ENCODE measurements at places on chromosomes 7 and 10.
A peak's percentile ranks its signal among the peaks of the same experiment; 100 is the strongest.

- DNase-seq = no peak
Measured at GRCh38 chr10:22505911-22506685, 160.8 kb downstream of the SPAG6 start.

DNA sequence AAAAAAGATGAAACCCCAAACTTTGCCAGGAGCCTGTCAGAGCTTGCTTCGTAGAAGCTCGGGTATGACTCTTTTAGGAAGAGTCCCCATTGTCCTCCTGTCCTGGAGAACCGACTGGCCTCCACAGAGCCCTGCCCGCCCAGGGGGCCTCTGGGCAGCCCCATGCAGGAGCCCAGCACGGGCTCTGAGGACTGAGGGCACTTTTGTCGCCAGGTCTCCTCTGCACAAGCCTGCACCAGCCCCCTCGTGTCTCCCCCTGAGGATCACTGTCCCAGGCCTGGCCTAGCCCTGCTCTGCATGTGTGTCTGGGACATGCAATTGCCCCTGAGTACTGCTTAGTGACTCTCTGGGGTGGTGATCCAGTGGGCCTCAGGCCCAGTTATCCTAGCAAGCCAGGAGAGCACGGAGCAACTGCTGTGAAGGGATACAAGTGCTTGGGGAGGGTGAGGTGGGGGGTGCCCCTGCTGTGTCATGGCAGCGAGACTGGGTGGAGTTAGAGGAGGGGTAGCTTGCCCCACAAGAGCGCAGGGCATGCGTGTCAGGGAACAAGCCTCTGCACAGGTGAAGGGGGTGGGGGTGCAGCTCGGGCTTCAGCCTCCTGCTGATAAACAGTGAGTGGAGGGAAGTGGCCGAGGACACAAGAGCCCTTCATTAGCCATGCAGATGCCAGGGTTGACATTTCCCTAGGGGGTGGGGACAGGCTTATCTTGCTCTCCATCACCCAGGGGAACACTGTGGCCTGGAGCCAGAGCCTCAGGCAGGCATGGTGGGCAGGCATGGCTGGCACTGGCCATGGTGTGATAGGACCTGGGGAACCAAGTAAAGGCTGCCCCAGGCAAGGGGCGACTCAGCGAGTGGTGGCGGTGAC lies 143.4 kb downstream of the C10orf105 start:
- no peak for DNase-seq

- no peak for DNase-seq
Measured at GRCh38 chr7:147089051-147089461, 972.5 kb downstream of the CNTNAP2 start.

GRCh38 chr10:132696728-132697577 lies 89.0 kb downstream of the NKX6-2 start:
- DNase-seq = no peak

DNA sequence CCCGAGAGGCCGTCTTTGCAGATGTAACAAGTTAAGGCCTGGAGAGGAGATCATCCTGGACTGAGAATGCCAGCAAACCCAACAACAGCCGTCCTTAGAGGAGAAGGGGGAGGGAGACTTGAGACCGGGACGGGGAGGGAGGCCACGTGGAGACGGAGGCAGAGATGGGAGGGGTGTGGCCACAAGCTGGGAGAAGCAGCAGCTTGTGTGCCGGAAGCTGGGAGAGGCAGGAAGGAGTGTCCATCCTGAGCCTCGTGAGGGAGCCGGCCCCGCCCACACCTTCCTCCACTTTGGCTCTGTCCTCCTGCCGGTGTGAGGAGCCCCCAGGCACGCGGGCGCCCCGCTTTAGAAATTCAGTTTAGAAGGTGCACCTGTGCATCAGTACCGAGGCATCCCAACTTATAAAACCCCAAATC lies 95.7 kb downstream of the DNAJB6 start:
- no peak for DNase-seq

DNA sequence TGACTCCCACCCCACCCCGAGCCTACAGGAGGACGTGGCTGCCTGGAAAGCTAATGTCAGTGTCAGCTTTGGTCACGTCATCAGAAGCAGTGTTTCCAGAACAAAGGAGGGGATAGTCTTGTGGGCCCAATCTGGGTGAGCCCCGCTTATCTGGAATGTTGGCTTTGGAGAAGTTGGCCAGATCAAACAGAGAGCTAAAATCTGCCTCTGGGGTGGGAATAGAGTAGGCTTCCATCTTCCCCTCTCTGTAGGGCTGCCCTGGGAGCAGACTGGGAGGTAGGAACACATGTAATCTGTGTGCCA lies 32.5 kb downstream of the SRRM3 start:
- DNase-seq = no peak

GRCh38 chr10:129968020-129968852 lies 4.2 kb upstream of the EBF3 start:
- DNase-seq = no peak

- DNase-seq = peak; percentile 36
Measured at GRCh38 chr7:98051118-98051744, 55.4 kb upstream of the LMTK2 start.

DNA sequence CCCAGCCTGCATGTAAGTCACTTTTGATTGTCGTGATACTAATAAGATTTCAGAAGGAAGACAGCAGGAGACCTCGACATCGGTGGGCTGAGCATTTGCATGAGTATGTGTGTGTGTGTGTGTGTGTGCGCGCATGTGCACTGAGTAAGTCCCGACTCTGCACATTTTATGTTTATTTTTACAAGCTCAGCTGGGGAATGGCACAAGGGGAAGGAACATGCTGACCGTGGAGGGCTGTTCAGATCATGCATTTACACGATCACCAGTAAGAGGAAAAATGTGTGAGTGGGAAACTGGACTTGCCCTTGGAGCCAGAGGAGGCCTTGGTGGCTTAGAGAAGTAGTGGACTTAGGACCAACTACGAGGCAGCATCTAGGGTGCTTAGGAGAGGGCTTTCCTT lies 41.3 kb downstream of the IL2RA start:
- DNase-seq = no peak

DNA sequence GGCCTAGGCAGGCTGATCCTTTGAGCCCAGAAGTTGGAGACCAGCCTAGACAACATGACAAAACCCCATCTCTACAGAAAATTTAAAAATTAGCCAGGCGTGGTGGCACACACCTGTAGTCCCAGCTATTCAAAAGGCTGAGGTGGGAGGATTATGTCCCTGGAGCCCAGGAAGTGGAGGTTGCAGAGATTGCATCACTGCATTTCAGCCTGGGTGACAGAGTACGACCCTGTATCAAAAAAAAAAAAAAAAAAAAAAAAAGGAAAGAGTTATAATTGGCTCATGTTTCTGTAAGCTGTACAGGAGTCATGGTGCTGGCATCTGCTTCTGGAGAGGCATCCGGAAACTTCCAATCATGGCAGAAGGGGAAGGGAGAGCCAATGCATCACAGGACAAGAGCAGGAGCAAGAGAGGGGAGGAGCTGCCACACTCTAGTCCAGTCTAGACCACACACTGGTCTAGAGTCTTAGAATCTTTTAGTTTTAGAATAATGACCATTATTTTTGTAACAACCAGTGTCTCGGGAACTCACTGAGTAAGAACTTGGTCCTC lies 16.8 kb downstream of the DOCK1 start:
- DNase-seq = no peak

GRCh38 chr7:76054123-76055120 lies 6.5 kb downstream of the MDH2 start:
- DNase-seq = no peak

GRCh38 chr7:30193336-30193943 lies 58.7 kb downstream of the MTURN start:
- DNase-seq = no peak

GRCh38 chr7:77282897-77283296 lies 83.3 kb upstream of the FGL2 start:
- DNase-seq = no peak

GRCh38 chr10:43679509-43679908 lies 30.8 kb upstream of the ZNF32 start:
- DNase-seq = no peak

GRCh38 chr7:40733578-40733977 lies 598.8 kb downstream of the SUGCT start:
- DNase-seq = no peak

DNA sequence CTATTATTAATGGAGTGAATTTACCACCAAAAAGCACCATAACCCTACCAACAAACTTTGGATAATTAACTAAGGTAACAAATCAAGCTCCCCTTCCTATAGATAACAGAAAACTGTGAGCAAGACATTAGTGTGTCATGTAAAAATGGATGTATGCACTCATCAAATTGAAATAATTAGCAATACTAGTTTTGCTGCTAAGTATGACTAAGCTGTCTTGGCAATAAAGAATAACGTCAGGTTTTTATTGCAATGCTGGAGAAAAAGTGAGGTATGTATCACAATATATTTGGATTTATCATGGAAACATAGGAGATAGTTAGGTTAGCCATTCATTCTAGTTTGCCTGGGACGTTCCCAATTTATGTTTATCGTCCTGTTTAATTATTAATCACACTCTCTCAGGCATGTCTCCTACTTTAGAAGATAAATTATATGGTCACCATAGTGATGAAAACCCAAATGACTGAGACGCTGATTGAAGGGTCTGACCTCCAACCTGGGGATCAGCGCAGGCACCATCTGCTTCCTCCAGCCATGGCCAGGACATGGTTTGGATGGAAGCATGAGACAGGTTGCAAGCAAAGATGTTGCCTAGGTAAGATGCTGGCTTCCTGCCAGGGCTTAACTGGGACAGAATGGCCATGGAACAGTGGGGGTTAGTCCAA lies 125.6 kb downstream of the FANK1 start:
- DNase-seq = no peak

- DNase-seq = no peak
Measured at GRCh38 chr10:79457256-79457785, 11.9 kb upstream of the ZCCHC24 start.

DNA sequence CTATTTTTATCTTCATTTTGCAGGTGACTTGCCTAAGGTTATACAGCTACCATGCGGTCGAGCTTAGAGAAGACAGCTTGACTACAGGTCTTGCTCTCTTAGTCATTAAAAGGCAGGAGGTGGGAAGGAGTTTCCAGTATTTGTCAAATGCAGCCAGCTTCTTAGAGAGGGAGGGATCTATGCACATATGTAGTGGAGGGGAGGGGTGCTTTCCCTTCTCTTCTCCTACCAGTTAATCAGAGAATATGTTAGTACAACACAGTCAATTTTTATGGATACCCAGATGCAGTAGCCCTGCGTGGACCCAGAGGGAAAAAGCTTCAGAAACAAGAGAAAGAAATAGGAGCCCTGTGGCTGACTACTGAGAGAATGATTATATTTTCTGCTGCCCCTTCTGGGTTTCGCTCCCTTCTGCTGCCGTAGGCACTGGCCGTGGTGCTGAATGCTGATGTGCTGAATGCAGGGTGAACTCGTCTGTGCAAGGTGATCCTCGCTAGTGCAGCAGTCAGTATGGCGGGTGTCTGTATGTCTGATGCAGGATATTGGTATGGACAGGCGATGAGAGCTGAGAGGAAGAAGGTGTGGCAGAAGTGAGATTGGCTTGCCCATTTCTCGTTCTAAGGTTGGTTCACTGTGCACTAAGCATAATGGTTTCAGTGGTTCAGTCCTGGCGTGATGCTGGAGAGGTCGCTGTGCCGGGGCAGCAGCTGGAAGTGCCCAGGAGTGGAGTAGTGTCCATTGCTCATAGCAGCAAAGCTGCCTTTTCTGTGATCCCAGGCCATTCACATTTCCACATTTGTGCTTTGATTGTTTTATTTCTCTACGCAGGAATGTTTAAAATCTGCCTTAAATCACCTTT lies 189.2 kb upstream of the PODXL start:
- no peak for DNase-seq

GRCh38 chr10:49767752-49768151 lies 5.6 kb upstream of the OGDHL start:
- no peak for DNase-seq

- DNase-seq = no peak
Measured at GRCh38 chr7:150340875-150341262, 560 bp downstream of the RARRES2 start.

GRCh38 chr7:39304668-39305405 lies 261.4 kb upstream of the YAE1 start:
- DNase-seq = no peak

DNA sequence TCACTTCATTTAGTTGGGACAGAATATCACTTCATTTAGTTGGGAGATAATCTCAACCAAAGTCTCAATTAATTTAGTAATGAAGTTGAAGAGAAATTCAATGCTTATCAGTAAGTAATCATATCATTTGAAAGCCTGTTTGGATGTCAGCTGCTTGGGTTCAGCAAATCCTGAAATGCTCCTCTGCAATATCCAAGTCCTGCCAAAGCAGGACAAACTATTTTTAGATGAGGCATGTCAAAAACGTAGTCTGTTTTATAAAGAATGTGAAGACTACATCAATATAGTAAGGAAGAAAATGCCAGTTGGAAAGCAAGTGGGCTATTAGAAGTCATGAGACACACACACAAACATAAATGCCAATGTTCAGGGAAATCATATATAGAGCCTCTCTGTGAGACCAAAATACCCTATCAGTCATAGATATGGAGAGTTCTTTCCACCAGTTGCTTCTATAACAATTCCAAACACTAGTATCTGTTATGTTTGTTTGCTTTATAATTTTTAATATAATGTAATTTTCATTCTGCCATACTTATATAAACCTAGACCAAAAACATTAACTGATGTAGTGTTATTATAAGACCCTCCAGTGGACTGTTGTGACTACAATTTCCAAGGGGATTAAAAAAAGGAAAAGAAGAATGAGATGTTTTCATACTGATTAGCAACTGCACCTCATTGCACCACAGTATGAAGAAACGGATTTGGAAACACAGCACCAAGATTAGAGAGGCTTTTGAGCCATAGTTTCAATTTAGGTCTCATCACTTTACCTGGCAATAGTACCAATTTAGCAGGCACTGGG lies 160.7 kb downstream of the LRRTM3 start:
- DNase-seq = no peak

DNA sequence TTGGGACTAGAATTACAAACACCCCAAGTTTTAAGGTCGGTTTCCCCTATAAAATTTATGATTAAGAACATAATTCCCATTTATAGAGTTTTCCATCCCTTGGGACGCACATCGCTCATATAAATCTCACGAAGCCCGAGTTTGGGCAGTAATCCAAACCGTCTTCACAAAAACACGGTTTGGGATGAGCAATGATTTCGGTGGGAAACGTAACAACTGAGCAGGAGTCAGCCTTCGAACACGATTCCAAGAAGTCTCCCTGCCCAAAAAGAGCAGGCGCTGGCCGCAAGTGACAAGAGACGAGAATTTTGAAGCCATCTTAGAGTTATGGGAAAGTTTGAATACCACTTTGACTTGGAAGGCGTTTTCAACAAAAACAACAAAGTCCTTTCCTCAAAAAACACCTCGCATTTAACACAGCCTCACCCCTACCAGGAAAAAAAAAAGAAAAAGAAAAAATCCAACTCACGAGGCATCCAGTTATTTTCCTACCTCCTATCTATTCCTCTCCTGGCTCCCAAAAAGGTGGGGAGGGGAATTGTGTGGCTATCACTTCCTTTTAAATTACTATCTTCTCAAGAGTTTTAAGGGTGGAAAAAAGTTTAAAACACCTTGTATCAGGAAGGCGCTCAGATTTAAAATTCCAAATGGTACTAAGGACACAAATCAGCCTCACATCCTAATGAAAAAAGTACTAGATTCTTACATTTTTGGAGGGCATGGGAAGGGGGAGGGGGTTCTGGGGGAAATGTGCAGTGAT lies 1.6 kb downstream of the SEPHS1 start:
- DNase-seq = no peak
